SK-MEL-5 (cell line): ENCODE measurements at places on chromosomes 2 and 18.

DNA sequence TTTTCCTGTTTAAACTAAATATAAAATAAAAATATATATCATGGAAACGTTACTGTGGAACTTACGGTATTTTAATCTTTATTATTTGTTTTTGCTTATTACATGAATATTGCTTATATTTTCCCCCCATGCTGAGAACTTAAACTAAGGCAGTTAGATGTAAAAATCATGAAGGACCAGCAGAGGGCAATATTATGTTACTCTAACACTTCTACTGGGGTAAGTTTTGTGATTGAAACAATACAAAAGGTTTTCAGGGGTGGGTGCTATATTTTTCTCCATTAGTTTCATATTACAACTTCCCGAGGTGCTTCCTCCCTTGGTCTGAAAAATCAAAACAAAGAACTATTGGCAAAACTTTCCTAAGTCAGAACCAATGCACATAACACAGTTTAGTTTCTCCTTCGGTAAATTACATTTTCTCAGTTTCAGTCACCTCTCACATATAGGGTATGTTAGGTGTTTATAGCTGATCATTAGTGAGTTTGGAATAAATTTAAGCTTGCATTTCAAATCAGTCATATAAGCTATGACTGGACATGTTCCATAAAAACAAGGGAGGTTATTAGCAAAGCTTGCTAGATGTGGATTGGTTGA lies 54.8 kb downstream of the ZNF407 start:
- peak; percentile 55 for DNase-seq

- DNase-seq: no peak
Observed at GRCh38 chr18:23227726-23228070, 92.4 kb downstream of the CABLES1 start.

- DNase-seq: no peak
Observed at GRCh38 chr2:176488431-176488830, 219.2 kb downstream of the MTX2 start.

GRCh38 chr2:190382851-190383250 lies 25.3 kb upstream of the MFSD6 start:
- peak; percentile 66 for DNase-seq

GRCh38 chr2:174581491-174581890 lies 16.1 kb downstream of the WIPF1 start:
- DNase-seq: no peak

GRCh38 chr2:8564475-8564874 lies 117.4 kb upstream of the ID2 start:
- DNase-seq: no peak

GRCh38 chr2:70907130-70908057 lies 28.3 kb upstream of the ATP6V1B1 start:
- DNase-seq: no peak

DNA sequence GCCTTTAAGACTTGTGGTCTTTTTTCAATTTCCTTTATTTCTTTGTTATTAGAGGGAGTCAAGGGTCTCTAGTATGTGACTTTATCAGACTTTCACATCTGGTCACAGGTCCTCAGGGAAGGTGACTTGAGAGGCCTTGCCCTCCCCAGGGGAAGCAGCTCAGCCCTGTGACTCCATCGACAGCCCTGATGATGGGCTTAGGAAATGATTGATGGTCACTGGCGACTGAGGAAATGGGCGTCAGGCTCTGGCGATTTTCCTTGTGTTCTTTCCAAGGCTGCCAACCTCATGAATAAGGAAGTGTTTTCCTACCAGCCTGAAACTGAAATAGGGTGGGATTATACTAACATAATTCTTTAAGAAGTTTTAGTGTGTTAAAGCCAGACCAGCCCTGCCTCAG lies 21.1 kb downstream of the SERPINE2 start:
- DNase-seq: no peak

- DNase-seq: no peak
Observed at GRCh38 chr18:12409469-12409868, 1.7 kb downstream of the PRELID3A start.
